ENCODE measurements at places on chromosomes 13 and 19.

DNA sequence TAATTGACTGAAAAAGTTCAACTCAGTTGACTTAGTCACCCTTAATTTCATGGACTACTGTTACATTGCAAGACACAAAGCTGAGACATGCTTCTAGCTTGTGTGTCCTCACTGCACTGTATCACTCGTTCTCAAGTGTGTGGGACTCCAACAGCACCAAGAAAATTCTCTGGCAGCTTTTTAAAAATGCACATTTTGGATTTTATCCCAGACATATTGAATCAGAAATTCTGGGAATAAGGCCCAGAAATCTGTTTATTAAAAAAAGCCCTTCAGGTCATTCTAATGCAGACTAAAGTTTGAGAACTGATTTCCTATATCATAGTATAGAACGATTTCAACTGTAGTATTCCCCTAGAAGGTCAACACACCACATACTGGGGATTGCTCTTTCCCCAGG is 1485.3 kb downstream of the PCDH9 start:
- DNase-seq, result no peak

DNA sequence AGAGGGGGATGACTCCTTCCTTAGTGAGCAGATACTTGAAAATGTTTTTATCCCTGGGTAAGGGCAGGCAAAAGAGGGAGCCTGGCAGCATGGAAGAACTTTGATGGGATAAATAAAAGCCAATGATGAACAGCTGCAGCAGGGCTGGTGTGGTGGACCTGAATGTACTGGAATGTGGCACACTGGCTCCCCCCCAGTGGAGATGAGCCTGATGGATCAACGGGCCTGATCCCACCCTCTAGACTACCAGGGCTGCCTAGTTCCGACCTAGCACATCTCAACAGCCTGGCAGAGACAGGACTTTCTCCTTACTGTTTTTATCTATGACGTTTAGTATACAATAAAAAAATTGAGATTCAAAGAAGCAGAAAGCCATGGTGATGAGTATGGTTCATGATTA is 20.5 kb downstream of the NLRP11 start:
- DNase-seq, result no peak

DNA sequence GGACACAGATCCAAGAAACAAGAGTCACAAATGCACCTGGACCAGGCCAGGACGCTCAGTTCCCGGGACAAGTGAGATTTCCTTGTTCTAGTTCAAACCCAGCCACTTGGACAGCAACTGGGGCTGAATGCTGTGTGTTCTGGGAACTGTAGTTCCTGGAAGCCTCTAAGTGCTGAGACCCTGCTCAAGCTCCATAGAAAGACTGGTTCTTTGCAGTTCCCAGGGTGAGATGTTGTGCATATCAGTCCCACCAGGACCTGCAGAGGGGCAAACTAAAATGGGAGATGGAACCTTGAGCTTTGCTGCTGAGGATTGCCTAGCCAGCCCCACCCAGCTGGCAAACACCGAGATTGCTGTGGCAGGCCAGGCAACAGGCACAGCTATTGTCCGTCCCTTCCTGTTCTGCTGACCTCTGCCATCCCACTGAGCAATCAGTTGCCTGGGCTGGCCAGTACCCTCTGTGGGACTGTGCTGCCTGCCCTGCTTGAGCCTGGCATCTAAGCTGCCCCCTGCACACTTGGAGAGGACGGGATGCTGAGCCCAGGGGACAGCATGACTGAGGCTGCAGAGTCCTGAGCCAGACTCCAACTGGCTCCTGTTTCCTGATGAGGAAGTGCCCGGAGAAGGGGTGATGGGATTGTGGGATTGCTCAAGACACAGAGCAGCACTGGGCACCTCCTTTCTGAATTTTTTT is 1.4 kb upstream of the GIPC1 start:
- DNase-seq, result peak; percentile 56

DNA sequence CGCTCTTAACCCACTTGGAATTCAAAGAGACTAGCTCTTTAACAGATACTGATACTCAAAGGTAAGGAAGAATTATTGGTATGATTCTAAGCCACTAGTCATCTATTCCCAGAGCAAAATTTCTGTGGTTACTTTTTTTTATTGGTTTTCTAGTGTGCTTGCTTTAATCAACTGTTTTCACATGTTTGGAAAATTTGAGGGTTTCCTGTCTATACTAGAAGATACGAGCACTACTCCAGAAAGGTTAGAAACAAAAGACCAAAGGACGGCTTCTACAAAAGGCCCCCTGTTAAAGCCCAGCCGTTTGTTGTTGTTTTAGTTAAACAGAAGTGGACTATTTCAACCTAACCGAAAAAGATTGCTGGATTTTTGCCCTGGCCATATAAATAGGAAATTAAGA is 18.5 kb upstream of the LPAR6 start:
- no peak for DNase-seq

GRCh38 chr13:113445791-113446487 is 7.3 kb downstream of the ADPRHL1 start:
- no peak for DNase-seq

DNA sequence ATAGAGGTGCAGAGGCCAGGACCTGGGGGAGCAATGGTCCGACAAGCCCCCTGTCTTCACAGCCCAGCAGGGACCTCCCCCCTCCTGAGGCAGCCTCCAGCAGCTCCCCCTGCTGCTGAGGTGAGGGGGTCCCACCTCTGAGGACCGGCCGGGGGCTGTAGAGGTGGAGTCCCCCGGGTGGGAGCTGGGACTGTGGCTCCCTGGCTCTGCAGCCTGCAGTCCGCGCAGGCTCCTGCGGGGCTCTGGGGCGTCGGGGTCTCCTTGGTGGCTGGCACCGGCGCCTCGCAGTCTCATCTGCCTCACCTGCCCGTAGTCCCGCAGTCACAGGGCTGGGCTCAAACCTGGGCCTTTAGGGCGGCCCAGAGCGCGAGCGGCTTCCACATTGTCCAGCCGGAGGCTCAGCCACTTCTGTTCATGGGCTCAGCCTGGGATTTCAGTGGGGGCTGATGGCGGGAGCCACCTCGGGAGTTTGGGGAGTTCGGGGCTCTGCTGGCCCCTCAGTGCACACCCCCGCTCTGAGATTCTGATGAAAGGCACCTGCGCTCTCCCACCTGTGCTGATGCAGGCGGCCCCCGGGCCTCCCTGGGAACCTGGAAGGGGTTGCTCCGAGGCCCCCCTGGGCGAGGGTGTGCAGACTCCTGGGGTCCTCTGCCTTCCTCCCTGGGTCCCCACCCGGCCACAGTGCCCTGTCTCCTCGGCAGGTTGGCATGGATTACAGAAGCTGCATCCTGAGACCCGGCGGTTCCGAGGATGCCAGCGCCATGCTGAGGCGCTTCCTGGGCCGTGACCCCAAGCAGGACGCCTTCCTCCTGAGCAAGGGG is 7.0 kb upstream of the ZNF554 start:
- DNase-seq, result no peak

GRCh38 chr13:29587645-29588044 is 7.8 kb downstream of the SLC7A1 start:
- no peak for DNase-seq

GRCh38 chr13:27820524-27821482 is 28.5 kb downstream of the GSX1 start:
- DNase-seq, result no peak

DNA sequence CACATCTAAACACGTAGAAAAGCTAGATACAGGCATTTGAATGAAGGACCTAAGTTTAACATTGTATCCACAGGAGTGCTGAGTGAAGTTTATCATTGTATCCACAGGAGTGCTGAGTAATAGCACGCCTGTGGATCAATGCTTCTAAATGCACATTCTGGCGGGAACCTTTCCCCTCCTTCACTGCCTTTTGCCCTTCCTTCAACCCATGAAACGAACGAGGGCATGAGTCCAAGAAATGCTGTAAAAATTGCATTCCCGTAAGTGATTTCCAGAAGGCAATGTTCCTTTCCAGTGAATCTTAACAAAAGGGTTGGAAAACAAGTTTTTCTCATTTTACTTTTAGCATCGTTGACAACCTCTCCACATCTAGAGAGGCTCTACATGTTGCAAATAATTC is 88.1 kb downstream of the ZDHHC20 start:
- DNase-seq, result no peak

GRCh38 chr19:12967907-12968306 is 1.5 kb upstream of the DAND5 start:
- no peak for DNase-seq

DNA sequence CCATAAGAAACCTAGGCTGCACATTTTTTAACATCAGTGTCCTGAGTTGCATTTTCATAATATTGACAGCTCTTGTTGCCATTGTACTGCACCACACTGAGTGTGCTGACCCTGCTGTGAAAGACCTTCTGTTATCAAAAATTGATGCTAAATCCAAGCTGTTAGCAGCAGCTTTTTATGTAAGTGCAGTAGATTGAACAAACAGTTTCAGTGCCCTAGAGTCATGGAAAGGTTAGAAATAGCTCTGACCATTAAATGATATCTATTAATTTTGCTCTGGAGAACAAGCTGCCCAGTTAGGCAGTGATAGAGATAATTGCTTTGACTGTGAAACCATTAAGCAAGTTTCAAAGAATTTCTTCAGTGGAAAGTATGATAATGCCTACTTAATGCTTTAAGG is 1289.2 kb upstream of the PCDH20 start:
- no peak for DNase-seq

- DNase-seq, result no peak
Observed at GRCh38 chr19:54552913-54553310, 20.7 kb upstream of the LILRA2 start.

DNA sequence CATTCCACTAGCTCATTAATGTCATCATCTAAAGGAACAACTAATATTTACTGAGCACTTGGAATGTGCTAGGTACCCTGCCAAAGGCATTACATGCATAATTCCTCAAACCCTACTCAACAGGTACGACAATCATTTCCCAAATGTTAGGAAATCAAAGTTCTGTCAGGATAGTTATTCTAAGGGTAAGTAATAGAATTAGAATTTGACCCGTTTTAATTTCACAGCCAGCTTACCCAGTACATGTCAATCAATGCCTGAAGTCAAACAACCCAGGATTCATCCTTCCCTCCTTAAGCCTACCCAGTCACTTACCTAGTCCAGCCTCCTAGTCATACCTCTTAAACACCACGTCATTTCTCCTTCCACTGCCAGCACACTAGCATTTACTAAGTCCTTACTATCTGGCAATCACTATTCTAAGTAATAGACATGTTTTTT is 2.4 kb downstream of the LNX2 start:
- DNase-seq, result no peak

DNA sequence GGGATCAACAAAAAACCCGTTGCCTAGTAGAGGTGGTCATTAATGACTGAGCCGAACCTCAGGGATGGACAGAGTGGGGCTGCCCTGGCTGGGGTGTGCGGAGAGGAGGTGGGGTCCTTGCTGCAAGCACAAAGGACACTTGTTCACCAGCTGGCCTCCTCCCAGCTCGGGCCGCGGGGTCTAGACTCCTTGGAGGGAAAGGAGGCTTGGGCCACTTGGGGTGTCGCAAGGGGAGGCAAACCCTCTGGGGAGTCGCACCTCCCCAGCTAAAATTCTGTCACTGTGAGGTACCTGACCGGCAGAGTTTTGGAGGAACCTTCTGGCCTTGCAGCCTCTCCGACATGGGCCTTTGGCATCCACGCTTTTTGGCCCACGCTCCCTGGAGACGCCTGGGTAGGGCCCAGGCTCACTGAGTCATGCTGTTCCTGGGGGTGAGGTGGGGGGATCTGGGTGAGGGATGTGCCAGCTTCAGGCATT is 8.2 kb downstream of the KLHL26 start:
- DNase-seq, result no peak

GRCh38 chr13:41802043-41802683 is 158.7 kb downstream of the VWA8 start:
- DNase-seq, result no peak

DNA sequence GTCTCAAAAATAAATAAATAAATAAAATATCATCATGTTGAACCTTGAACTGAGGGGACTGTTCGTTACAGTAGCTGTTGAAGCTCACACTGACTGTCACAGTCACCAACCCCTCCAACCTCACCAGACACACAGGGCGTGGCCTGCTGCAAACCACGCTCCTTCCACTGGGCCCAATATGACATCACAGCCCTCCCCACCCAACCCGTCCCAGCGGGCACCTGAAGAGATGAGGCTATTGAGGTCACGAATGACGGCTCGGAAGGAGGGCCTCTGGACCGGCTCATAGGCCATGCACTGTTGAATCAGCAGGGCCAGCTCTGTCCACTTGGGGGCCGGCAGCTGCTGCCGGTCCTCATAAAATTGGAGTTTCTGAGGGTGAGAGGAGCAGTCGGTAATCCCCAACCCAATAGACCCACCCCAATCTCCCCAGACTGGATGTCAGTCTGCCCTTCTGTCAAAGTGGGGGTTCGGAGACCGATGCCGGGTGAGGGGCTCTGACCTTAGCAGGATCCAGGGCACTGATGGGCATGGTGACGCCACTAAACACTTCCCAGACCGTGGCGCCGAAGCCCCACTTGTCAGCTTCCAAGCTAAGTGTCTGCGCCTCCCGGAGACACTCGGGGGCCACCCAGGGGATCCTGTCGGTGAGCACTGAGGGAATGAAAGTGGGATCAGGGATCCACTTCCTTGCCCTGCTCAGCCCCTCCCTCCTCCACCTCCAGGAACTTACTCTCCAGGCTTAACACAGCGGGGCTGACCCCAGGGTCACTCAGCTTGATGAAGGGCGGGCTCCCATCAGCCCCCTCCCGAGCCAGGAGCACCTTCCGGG is 13.2 kb downstream of the JAK3 start:
- DNase-seq, result no peak

- DNase-seq, result no peak
Observed at GRCh38 chr13:99969919-99970650, 1.5 kb downstream of the ZIC5 start.

GRCh38 chr13:65653613-65654012 is 1576.5 kb downstream of the PCDH9 start:
- DNase-seq, result no peak

DNA sequence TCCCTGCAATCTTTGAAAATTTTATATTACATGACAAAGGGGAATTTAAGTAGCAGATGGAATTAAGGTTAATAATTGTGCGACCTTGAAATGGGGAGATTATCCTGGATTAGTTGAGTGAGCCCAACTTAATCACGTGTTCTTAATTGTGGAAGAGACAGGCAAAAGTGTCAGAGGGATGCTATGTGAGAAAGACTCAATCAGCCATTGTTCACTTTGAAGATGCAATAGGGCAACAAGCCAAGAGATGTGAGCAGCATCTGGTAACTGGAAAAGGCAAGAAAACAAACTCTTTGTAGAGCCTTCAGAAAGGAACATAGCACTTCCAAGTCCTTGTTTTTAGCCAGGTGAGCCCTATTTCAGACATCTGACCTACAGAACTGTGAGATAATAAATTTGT is 247.7 kb downstream of the SLITRK1 start:
- DNase-seq, result no peak

GRCh38 chr13:111969551-111970135 is 97.3 kb upstream of the SOX1 start:
- DNase-seq, result no peak

DNA sequence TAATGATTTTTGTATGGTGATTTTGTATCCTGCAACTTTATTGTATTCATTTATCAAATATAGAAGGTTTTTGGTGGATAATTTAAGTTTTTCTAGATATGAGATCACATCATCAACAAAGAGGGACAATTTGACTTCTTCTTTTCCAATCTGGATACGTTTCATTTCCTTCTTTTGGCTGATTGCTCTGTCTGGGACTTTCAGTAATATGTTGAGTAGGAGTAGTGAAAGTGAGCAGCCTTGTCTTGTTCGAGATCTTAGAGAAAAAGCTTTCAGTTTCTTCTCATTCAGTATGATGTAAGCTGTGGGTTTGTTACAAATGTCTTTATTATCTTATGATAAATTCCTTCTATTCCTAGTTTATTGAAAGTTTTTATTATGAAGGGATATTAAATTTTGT is 352.0 kb upstream of the DACH1 start:
- no peak for DNase-seq

Measured in A549 (cell line).